ENCODE measurements at places on chromosomes 2 and 18.

DNA sequence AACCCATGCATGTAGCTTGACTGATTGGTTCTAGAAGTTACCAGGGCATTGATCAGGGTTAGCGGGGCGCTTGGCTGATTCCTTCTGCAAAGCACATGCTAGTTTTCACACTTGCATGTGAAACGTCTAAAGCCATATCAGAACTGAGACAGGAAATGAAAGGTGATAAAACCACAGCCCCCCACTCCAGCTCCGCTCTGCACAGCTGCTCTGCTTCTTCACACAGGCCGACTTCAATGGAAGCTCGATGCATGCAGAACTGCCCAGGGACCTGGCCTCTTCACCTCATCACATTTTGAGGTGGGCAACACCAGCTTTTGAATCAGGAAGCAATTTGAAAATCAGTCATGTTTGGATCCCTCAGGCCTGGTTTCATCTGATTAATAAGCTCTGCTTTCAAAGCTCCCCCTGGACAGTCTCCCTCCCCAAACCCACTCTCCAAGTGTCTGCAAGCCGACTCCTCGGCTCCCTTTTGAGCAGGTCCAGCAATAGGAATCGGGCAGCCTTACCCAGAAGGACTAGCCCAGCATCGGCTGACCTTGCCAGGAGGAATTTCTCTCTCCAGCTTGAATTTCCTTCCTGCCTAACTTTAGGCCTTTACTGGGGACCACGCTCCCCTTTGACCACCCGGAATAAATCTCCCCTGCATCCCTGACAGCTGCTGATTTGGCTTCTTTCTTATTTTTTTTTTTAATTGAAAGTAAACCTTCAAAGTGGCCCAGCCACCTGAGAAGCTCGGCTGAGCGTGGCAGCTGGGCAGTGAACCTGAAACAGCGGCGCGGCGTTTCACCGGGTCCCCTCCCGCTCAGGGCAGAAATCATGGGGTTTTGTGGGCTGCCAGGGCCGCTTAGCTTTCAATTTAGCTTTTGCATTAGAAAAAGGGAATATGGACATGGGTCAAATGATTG, 31.7 kb downstream of the HRH4 start:
- DNase-seq: peak; percentile 16

GRCh38 chr18:74290794-74291471, 830 bp downstream of the CYB5A start:
- peak; percentile 10 for DNase-seq

- no peak for DNase-seq
These were observed 200.6 kb upstream of the MEX3C start for GRCh38 chr18:51398104-51398503.

DNA sequence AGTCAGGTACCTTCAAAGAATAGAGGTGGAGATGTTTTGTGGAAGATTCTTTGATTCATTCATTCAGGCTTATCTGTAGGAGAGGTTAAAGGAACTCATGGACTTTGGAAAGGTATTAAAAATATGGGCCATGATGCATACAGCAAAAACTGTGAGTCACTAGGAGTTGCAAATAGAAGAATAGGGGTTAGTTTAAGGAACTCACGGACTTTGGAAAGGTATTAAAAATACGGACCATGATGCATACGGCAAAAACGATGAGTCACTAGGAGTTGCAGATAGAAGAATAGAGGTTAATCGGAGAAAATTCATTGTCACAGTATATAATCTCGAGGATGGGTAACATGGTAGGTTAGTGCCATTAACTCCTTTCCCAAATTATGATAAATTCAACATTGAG, 41.2 kb downstream of the SLC9A2 start:
- no peak for DNase-seq

DNA sequence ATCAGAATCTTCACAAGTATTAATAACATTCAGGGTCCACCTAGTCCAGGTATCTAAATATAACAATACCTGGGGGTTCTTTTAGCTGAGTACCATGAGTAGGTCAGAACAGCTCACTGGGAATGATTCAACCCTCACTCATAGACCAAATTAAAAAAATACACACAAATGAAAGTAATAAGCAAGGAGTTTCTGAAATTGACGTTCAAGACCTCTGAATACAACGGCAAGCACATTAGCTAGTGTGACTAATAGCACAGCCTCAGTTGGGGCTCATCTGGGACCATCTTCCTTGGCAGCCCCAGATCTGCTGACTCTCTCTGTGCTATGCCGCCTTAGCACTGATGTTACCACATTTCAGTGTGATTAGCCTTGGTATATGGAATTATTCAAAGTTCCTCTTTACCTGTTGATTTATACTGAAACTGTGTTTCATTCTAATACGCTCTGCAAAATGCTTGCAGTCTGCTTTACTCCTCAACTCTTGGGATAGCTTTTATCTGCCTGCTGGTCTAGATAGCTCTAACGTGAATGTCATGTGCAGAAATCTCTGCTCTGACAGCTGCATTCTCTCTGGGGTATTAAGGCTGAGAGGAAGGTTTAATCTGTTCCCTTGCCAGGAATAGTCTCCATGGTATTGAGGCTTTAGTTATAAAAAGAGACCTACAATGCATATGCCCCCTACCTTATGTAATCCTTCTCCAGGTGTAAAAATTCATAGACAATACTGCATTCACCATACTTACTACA, 153.3 kb downstream of the METTL4 start:
- DNase-seq: no peak

DNA sequence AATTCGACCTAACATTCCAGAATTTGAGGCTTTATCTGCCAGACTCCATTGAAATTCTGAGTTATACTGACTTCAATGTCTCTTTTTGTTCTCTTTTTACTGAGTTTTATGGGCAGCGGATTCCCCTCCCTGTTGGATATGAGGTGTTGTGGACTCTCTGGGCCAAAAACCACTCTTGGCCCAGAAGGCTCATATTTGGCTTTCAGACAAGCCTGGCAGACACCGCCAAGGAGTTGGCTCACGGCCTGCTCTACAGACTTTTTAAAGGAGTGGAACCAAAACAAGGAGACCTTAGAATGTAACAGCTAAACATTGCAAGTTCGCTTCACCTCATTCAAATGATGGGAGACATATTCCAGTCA, 206.4 kb upstream of the NCKAP5 start:
- no peak for DNase-seq

Data from CD4-positive, alpha-beta T cell treated with Interleukin-2 at 100 ng/mL for 4 hours (primary cell).